LoVo (cell line): ENCODE measurements at places on chromosomes 4 and X.

DNA sequence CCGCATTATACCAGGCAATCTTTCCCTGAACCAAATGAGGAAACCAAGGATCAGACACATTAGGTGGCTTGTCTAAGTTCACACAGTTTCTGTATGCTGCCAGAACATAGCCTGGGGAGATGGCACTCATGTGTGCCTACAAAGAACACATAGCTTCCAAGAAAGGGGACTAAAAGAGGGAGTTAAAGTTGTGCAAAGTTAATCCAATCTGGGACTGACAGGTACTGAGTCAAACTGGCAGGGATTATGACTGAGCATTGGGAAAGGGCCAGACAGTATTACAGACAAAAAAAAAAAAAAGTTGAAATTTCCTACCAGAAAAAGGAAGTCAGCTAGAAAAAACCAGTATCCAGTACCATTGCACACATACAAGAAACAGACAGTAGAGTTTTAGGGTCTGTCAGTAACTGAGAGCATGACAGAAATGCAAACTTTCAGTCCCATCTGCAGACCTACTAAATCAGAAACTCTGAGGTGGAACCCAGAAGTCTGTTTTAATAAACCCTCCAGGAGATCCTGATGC, 37.2 kb downstream of the ADAMTS3 start:
- DNase-seq = no peak

DNA sequence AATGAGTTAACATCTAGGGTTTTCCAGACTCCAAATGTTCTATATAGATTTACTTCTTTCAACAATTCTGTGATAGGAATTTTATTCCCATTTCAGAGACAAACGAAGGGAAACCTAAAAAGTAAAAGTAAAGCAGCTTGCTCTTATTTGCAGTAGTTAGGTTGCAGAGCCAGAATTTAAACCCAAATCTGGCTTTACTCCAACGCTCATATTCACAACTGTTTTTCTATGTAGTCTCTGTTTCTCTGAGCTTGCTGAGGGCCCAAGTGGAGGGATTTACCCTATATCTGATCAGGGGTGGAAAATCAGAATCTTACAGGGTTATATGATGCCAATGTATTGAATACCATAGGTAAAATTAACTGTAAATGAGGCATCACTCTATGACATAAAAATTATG, 599.1 kb upstream of the GRIA3 start:
- no peak for DNase-seq

DNA sequence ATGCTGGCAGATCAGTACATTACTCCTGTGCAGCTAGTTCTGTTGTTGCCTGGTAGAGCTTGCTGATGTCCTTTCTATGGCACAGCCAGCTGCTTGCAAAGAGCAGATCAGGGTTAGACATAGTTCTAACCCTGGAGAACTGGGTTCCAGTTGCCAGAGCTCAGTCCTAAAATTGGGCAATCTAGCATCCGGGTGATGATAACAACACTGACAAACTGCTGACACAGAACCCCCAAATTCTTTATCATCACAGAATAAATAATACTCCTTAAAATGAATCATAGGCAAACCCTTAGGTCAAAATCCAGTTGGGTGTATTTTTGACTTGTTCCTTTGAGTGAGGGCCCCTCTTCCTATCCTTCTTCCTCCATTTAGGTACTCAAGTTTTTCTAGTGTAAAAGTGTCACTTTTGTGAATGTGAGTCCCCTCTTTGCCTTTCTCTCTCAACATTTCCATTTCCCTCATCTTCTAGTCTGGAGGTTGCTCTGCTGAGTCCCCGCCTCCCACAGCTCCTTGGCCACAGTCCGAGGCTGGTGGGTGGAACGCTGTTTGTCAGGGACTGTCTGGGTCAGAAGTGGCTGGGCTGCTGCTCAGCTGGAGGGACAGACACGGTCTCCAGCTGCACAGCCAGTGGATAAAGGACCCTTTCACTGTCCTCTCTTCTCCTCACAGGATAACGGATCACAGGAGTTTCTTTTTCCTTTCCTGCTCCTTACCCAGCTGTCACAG, 93.6 kb upstream of the RASGEF1B start:
- no peak for DNase-seq

- DNase-seq = no peak
Measured at GRCh38 chrX:151771726-151772125, 37.2 kb downstream of the CNGA2 start.

DNA sequence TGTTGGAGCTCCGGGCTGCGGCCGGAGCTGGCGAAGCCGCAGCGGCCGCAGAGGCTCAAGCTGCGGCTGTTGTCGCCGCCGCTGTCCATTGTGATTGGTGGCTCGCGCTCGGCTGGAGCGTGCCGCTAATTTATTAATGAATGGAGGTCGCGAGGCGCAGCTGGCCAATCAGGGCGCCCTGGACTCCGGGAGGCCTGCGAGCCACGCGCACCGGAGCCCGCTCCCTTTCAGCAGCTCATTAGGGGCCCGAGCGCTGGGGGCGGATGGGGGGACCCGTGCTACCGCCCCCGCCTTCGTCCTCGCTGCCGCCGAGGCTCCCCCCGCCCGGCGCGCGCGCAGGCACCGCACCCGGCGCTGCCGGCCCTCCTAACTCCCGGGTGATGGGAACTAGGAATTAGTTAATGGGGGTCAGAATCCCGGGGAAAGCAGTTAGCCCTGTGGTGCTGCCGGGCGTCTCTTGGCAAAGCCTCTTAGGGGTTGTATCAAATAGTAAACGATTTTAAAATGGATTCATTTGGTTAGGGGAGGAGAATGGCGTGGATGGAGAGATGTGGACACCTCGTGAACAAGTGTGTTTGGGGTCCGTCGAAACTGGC, 589 bp upstream of the NEUROG2 start:
- peak; percentile 46 for DNase-seq
